ENCODE measurements at places on chromosomes 7 and 10.

DNA sequence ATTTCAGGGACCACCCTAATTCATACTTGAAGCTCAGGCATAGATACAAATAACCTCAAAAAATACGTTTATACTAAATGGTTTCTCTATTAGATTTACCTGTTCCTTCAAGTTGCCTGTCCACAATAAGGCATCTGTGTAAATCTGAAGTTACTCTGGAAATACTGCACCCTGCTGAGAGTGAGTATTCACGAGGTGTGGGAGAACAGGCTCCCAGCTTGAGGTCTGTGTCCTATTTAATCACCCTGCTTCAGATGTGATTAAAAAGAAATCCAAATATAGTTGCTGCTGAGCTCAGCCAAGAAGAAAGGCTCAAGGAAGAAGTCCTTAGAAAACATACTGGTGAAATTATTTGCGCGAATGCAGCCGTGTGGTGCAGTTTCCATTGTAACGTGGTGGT, 136.8 kb downstream of the KLF6 start:
- DNase-seq: no peak

DNA sequence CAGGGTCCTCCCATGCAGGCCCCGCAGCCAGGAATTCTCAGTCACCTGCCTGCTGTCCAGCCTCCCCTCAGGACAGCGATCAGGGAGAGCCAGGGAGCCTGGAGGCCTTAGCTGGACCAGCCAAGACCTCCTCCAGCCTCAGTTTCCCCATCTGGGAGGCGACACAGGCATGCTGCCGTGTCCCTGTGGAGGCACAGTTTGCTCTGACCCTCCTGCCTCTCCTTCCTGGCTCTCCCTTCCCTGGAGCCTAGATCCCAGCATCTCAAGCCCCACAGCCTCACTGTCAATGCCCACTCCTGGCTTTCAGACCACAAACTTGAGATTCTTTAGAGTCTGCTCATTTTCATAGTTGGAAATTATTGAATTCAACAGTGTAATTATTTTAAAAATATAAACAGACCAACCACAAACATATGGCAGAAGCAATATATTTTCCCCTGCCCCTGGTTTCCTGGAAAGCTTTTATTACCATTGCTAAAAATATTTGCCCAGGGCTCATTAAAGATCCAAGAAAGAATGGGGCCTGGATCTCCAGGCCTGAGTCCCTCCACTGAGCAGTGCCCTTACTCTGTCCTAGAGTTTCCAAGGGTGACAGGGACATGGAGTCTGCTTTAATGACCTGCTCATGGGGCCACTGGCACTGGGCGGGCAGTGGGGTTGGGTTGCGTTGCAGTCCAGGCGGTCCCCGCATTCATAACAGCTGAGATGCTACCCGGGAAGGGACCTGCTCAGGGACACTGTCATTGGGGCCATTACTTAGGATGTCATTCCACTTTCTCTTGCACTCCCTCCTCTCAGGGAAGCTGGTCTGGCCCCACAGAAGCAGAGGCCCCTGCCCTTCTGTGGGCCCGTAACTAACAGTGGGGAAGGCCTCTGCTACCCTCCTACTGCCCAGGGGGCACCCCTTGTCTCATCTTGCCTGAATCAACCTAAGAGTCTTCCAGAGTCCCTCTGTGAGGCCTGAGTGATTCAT, 81.6 kb upstream of the CHST15 start:
- DNase-seq: no peak

GRCh38 chr10:78618050-78618449, 450.7 kb upstream of the ZMIZ1 start:
- DNase-seq: no peak

DNA sequence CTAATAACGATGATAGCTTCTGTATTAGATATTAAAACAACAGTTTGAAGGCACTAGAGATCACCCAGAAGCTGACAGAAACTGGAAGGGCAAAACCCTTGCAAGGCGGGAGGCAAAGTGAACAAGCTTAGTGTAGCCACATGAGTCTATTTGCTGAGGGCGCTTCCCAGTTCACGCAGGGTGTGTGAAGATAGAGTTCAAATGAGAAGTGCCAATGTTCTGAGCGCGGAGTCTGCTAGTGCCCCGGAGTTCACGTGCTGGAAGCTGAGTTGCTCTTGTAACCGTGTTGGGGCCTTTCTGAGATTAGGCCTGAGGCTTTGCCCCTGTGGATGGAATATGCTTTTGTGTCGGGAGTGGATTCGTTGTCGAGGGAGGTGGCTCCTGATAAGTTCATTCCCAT, 16.6 kb upstream of the GTPBP4 start:
- DNase-seq: no peak

DNA sequence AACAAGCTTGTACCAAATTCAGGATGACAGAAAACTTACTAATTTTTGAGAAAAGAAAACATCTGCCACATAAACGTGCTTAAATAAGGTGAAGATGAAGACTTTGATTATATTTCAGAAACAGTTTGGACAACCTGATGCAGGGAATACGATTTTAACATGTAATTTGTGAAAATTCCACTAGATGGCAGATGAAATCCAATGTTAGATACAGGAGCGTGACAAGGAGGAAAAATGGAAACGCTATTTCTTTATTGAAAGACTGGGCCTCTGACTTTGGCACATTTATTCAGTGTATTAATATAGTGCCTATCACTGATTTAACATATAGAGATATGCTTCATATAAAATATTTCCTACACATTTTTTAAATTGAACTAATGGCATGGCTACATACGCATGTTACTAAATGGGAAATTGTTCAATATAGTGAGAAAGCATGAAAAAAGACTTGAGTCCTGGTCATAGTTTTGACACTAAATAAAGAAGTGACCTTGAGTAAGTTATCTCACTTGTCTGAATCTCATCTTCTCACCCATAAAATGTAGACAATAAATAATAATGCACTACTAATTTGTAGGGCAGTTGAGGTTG, 60.7 kb downstream of the CD36 start:
- DNase-seq: no peak

GRCh38 chr10:101099901-101100300, 31.2 kb upstream of the TLX1 start:
- no peak for DNase-seq

GRCh38 chr10:112784022-112784461, 166.0 kb upstream of the TCF7L2 start:
- DNase-seq: no peak

DNA sequence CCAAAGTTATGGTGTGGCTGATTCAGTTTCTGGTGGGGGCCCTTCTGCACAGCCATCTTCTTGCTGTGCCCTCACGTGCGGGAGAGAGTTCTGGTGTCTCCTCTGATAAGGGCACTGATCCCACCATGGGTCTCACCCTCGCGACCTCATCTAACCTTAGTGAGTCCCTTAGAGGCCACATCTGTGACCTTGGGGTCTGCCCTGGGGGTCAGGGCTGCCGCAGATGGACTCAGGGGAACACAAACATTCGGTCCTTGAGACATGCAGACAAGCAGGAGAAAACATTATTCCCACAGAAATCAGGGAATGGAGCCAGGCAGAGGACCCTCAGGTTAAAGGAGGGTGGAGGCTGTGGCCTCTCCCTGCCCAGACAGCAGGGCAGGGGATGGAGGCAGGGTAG, 177.9 kb downstream of the DNAJB6 start:
- no peak for DNase-seq

- no peak for DNase-seq
These were observed 18.5 kb downstream of the RAMP3 start for GRCh38 chr7:45176091-45176490.

DNA sequence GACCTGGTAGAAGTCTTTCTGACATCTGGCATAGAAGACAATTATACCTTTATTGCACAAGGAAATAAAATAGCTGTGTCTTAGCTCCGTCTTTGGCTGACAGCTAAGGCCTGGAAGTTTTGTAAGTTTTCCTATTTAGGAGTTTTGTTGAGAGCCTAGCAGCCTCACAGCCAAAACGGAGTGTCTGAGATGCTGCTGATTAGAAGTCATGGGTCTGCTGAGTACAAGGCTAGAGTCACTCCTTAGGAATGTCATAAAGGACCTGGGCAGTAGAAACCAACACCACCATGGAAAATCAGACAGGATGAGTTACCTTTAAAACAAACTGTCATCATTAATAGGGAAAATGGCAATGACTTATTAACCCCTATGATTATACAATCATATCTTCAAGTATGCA, 442.5 kb downstream of the KCNMA1 start:
- no peak for DNase-seq

- DNase-seq: no peak
These were observed 161.7 kb upstream of the TPK1 start for GRCh38 chr7:144997512-144997911.

- DNase-seq: peak; percentile 24
These were observed 53.5 kb upstream of the AGBL3 start for GRCh38 chr7:134932707-134933370.

GRCh38 chr7:24050991-24051560, 232.9 kb upstream of the NPY start:
- no peak for DNase-seq

- DNase-seq: peak; percentile 41
These were observed 25.6 kb upstream of the PIK3CG start for GRCh38 chr7:106839511-106839910.

GRCh38 chr10:93088466-93088865, 14.8 kb downstream of the CYP26A1 start:
- DNase-seq: no peak

GRCh38 chr10:84783386-84783785, 455.0 kb downstream of the CCSER2 start:
- peak; percentile 14 for DNase-seq

DNA sequence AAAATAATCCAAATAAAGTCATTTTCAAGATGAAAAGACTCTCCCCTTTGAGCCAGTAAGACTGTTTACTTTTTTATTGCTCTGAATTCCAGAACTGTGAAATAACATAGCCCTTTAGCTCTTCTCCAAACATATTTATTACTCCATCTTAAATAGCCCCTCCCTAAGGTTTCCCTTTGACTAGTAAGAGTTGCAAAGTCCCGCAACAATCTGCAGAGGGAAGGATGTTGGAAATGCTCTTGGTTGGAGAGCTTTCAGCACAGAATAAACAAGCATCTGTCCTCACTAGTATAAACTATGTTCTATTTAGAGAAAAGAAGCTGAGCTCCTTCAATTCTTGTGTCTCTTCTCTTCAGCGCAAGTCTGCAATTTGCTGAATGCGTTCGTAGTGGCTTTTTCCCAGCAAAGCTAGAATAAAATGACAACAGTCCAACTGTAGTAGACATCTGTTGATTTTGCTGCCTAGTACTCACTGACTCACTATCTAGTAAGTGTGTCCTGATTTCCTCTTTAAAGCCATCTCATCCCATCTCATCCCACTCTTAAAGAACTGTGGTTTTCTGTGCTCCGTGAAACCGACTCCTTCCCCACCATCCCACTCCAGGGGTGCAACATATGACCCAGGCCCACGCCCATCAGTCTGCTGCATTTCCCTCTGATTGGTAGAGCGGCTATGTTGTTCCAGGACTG, 104.0 kb downstream of the FAM107B start:
- no peak for DNase-seq

- DNase-seq: no peak
These were observed 511.3 kb upstream of the ZMIZ1 start for GRCh38 chr10:78557433-78557925.

DNA sequence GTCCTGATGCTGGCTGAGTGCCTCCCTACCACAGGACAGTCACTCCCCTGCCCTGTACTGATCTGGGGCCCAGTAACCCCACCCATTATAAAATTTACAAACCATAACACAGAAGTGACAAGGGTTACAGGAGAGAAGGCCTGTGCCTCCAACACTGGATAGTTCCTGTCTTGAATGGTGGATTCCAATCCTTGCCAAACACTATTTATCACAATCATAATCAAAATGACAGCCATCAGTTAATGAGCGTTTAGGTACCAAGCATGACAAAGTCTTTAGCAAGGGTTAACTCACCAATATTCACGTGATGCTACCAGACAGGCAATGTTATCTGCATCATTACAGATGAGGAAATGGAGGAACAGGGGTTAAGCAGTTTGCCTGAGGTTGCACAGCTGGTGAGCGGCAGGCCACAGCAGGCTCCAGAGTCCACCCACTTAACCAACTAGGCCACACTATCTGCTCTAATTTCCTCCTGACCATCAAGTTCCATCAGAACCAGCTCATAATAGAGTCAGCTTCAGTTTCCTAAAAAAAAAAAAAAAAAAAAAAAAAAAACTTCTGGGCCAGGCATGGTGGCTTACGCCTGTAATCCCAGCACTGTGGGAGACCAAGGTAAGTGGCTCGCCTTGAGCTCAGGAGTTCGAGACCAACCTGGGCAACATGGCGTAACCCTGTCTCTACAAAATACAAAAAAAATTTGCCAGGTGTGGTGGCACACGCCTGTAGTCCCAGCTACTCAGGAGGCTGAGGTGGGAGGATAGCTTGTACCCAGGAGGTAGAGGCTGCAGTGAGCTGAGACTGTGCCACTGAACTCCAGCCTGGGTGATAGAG, 14.2 kb downstream of the PDLIM1 start:
- no peak for DNase-seq

GRCh38 chr10:538895-539294, 150.6 kb downstream of the DIP2C start:
- DNase-seq: no peak

DNA sequence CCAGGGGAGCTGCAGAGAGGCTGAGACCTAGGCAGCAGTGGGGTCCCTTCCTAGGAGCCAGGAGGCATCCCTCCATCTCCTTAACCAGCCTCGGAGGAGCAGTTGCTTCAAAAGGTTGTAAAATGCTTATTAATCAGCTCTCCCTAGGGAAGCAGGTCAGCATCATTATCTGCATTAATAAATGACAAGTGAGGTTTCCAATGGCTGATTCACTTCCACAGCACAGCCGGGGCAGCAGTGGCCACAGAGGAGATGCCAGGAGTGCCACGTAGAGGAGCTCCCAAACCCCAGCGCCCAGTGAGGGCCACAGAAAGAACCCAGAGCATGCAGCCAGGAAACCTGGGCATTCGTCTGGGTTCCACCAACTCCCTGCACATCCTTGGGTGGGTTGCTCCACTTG, 8.2 kb upstream of the NPFFR1 start:
- no peak for DNase-seq

DNA sequence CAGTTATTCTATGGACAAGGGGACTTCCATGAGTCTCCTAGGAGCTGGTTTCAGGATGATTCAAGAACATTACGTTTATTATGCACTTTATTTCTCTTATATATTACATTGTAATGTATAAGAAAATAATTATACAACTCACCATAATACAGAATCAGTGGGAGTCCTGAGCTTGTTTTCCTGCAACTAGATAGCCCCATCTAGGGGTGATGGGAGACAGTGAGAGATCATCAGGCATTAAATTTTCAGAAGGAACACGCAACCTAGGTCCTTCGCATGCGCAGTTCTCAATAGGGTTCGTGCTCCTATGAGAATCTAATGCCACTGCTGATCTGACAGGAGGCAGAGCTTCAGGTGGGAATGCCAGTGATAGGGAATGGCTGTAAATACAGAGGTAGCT, 137.9 kb downstream of the ANKRD30A start:
- no peak for DNase-seq
